ENCODE measurements at places on chromosomes 4 and X. TPM values are rescaled to one million over a fixed set of nuclear protein-coding genes. Genes with fewer than 3 reads are reported as not detected.

The SRPK3 gene
- not detected for total RNA-seq

The GABRG1 gene
- not detected for total RNA-seq

The MGARP gene
- total RNA-seq: 0.63 TPM

The CENPVL1 gene
- not detected for total RNA-seq

The P2RY10 gene
- 19.7 TPM for total RNA-seq
